Bronchial epithelial cell (primary cell): ENCODE measurements at places on chromosomes 4 and X. TPM values are rescaled to one million over a fixed set of nuclear protein-coding genes. Genes with fewer than 3 reads are reported as not detected.

GAGE12H gene
- not detected in 2 replicates for total RNA-seq

NEXMIF gene
- total RNA-seq, result under 0.01 TPM in 2 replicates

DNA sequence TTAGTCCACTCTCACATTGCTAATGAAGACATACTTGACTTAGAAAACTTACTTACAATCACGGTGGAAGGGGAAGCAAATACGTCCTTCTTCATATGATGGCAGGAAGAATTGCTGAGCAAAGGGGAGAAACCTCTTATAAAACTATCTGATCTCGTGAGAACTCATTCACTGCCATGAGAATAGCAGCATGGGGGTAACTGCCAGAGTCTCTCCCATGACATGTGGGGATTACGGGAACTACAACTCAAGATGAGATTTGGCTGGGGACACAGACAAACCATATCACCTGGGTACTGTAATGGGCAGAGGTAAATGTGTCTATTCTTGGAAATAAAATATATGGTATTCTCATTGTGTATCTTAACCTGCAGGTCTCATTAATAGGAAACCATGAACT lies 711.6 kb upstream of the GRID2 start:
- DNase-seq, result no peak

DNA sequence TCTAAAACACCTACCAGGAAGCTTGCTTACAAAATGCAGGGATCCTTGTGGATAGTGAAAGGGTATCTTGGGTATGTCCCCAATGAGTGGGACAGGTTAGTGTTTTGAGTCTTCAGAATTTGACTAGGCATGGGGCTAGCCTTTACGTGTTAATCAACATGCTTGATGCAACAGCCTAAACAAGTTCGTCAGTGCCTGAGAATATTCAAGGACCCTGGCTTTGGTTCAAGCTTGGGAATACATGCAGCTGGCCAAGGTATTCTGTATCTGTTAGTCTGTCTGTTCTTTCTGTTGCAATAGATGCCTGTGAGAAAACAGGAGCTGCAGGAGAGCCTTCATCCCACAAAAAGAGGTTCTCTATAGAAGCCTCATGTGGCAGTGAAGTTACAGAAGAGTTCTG lies 149.5 kb downstream of the CCNG2 start:
- DNase-seq, result no peak

DNA sequence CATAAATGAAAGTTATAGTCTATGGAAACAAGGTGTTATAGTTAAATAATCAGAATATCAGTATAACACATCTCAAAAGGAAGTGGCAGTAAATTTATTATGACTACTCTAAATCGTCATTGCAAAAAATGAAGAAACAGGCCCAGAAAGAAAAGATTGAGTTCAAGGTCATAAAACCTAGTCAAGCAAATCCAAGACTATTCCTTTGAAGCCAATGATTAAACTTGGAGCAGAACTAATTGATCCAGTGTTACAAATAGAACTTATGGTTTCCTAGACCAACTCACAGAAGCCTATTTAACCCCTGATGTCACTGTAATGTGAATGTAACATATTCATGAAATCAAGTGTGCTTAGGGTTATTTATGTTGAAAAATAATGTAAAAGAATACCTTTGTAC lies 1.9 kb downstream of the FAM199X start:
- no peak for DNase-seq

- peak; percentile 100 for DNase-seq
Measured at GRCh38 chr4:81631958-81632441, 160.3 kb upstream of the RASGEF1B start.
